ENCODE measurements at places on chromosomes 7 and 10.

DNA sequence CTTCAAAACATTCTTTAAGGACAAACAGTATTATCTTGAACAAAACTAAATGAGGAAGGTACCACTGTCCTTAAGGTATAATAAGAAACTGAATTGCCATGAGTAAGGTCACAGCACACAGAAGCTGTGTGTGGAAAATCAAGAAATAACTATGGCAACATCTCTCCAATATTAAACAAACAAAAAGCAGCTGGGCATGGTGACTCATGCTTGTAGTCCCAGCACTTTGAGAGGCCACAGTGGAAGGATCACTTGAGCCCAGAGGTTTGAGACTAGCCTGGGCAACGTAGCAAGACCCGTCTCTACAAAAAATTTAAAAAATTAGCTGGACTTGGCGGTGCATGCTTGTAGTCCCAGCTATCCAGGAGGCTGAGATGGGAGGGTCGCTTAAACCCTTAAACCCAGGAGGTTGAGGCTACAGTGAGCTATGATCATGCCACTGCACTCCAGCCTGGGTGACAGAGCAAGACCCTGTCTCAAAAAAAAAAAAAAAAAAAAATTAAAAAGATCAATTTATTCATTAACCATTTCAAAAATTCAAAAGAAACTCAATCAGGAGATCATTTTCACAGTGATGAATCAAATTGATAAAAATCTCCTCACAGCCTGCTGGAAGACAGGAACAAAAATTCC lies 195.4 kb downstream of the SKIDA1 start:
- DNase-seq, result no peak

DNA sequence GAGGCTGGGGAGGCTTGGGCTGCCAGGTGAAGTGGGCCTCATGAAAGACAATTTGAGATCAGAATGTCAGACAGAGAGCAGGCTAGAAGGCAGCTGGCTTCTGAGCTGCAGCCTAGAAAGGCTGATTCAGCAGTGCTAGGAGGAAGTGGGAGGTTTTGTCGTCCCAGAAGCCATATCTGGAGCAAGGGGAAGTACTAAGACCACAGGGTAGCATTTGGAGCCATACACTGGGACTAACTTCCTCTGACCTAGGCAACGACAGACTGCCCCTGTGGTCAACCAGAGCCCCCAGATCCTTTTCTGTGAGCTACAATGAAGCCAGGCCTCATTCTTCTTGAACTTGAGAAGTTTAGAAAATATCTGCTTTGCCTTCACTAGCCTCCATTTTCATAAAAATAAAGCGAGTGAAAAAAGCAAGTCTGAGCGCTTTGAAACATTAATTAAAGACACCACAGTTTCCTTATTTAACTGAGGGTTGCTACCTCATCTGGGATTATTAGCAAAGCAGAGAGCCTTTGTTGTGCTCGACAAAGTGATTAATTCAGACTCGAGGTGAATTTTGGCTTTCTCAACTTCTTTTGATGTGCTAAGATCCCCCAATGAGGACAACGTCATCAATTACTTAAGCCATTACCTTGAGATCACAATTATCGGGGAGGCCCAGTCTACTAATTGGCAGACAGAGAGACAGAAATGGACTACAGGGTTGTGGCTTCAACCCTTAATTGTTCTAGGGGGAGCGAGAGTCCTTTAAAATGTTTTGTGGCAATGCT lies 26.6 kb downstream of the TBXAS1 start:
- peak; percentile 24 for DNase-seq

DNA sequence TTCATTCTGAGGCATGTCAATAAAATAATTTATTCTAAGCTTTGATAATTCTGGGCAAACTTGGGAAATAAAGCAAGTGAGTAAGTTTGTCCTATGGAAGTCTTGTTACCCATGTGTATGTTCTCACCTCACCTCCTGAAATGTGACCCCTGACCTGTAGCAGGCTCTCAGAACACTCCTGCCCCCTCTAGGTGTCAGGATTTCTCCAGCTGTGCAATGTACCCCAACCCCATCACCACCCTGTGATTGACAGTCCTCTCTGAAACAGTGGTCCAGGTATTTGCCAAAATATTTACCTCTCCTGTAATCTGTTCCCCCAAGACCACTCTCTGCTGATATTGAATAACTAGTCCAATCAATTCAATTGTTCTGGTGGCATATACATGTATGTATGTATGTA lies 122.6 kb upstream of the PTER start:
- DNase-seq, result no peak

DNA sequence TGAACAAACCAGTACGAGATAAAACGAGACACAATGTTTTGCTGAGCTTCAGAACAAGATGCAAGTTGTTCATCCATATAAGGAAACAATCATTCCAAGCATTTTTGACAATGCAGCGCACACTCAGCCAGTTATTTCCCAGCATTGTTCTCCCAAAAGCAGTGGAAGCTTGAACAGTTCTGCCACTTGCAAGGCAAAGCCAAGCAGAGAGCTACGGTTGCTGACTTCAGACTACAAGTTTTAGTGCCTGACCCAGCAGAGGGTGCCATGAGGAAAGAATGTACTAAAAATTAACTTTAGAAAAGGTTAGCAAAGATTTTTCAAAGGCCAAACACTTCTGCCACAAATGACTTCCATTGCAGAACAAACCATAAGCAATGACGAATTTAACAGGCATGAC lies 152.5 kb downstream of the SLC25A13 start:
- no peak for DNase-seq

GRCh38 chr7:98870807-98871491 lies 1.1 kb upstream of the TMEM130 start:
- DNase-seq, result no peak

DNA sequence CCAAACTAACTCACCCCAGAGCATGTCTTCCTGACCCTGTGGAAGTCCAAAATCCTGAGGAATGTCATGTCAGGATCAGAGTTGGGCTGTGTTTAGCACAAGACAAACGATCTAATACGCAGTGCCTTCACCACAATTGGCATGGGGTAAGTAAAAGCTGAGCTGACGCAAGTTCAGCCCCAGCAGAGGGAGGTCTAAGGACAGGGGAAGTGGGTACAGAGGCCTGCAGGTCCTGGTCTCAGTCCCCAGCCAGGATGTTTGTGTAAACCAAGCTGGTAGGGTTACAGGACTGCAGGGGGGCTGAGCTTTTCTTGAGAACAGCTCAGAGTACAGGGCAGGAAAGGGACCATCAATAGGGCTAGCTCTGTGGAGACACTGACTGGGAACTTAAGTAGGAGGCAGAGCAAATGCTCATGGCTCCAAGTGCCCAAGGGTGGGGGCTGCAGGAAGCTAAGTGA lies 5.3 kb upstream of the KCNIP2 start:
- DNase-seq, result no peak

- no peak for DNase-seq
Measured at GRCh38 chr7:99731638-99732374, 3.2 kb downstream of the CYP3A7 start.

GRCh38 chr7:26043801-26044200 lies 108.2 kb upstream of the NFE2L3 start:
- no peak for DNase-seq

GRCh38 chr10:35726846-35727245 lies 84.8 kb upstream of the FZD8 start:
- no peak for DNase-seq

GRCh38 chr7:157538321-157538720 lies 201.5 kb downstream of the DNAJB6 start:
- no peak for DNase-seq

- DNase-seq, result no peak
Measured at GRCh38 chr7:70336536-70336935, 738.3 kb downstream of the AUTS2 start.

DNA sequence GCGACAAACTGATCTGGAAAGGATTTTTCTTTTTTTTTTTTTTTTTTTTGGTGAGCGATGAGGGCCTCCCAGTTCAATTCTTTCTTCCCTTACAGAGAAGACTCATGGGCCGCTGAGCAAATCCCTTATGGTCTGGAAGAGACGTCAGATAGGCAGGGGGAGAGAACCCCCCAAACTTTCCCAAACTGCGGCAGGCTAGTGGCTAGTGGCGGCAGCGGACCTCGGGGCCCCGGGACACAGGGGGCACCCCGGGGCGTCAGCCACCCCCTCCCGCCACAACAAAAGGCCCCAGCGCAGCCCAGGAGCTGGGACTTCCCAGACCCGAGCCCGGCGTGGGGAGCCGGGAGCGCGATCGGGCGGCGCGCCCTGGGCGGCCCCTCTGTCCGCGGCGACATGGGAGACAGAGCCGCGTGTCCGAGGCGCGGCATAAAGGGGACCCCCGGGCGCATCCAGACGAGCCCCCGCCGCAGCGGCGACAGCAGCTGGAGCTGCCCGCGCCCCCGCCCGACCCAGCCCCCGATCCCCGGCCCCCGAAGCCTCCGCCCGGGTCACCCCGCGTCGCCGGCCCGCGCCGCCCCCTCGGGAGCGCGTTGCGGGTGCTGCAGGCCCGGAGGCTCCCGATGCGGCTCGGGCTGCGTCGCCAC lies 755 bp downstream of the FAM171A1 start:
- no peak for DNase-seq

- DNase-seq, result no peak
Measured at GRCh38 chr7:118183428-118183785, 557 bp upstream of the LSM8 start.

DNA sequence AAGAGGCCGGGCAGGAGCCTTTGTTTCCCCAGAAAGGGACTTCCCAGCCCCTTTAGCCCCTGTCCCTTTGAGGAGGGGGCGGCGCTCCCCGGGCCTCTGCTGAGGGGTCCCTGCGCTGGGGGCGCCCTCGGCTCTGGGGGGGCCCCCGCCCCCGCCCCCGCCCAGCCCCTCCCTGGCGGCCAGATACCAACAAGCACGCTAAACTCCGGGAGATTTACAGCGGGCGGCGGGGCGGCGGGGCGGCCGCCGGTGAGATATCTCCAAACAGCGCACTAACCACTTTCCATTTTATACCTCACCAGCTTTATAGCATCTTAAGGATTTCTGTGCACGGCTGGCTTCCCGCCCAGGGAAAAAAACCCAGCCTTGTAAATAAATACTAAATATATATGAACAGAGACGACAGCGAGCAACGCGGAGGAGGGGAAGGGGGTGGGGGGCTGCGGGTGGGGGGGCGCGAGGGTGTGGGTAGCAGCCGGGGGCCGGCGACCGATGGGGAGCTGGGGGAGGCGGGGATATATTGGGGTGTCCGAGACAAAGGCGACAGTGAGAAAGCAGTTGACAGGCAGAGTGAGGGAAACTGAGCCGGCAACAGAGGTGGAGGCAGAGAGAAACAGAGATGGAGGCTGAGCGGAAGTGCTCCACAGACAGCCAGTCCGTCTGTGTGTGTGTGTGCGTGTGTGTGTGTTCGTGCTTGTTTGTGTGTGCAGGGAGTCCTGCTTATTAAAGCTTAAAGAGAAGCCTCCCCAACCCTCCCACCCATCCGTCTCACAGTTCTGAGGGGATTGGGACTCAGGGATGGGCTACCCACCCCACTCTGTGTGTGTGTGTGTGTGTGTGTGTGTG lies 85.8 kb downstream of the HIF1AN start:
- DNase-seq, result peak; percentile 28

DNA sequence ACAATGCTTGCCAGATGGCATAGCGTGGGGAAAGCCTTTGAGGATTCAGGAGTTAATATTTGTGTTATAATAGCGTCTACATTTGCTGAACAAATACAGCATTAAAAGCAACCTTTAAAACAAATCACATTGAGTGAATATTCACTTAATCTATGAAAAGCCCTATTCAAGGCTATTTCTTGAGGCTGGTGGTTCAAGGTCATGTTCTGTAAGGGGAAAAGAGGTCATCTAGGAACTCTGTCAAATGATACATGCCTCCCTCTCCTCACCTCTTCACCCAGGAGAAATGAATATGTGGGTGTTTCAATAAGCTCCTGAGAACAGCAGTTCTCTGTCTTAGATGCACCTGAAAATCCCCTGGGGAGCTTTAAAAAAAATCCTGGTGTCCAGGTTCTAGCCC lies 303.0 kb downstream of the ELMO1 start:
- no peak for DNase-seq

GRCh38 chr10:88386821-88387773 lies 196.0 kb downstream of the RNLS start:
- DNase-seq, result peak; percentile 26

DNA sequence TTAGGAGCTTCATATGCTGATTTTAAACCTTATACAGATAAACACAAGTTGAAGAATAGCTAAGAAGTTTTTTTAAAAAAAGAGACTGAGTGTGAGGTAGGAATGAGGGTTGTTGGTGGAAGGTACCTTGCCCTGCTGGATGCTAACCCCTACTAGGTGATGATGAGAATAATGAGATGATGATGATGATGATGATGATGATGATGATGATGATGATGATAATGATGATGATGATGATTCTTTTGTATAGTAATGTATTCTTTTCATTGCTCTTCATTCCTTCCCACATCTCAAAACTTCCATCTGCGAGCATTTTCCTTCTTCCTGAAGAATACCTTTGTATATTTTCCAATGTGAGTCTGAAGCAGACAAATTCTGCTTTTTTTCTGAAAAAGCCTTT lies 14.1 kb upstream of the TMEM273 start:
- no peak for DNase-seq

- peak; percentile 10 for DNase-seq
Measured at GRCh38 chr7:151626422-151627115, 106.9 kb upstream of the RHEB start.

GRCh38 chr7:92881091-92881485 lies 44.7 kb upstream of the CDK6 start:
- no peak for DNase-seq

DNA sequence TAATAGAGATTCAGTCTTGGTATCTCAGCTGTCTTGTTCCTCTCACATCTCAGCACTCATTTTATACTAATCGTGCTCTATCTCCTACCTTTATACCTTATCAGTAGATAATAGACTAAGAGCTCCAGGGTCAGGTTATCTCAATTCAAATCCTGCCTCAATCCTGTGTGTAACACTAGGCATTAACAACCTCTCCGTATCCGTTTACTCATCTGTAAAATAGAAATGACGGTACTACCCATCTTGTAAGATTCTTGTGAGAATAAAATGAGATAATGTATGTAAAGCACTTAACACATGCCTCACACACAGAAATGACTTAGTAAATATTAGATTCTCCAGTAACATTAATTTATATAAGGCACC lies 622 bp upstream of the P4HA1 start:
- peak; percentile 4 for DNase-seq
